ENCODE measurements at places on chromosomes 2 and 18.

DNA sequence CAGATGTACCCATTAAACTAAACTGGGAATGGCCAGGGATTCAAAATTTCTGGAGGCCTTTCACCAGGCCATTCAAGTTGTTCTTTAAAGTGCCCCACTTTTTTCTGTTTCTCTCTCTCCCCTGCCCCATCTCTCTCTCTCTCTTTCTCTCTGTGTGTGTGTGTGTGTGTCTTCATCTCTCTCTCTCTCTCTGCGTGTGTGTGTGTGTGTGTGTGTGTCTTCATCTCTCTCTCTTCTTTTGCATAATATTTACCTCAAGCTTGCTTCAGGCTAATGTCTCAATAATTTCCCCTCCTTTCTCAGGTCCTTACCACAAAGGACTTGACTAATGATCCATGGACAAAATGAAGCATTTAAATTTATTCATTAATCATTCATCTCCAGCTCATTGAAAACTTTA, 164.2 kb upstream of the KLHL14 start:
- no peak for DNase-seq

DNA sequence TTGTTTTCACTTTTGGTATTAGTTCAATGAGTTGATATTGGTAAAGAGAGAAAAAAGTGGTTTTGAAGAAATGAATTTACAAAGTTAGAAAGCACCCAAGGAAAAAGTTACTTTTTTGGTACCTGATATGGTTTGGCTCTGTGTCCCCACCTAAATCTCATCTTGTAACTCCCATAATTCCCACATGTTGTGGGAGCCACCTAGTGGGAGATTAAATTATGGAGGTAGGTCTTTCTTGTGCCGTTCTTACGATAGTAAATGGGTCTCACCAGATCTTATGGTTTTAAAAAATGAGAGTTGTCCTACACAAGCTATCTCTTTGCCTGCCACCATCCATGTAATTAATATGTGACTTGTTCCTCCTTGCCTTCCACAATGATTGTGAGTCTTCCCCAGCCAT, 965.6 kb upstream of the NRXN1 start:
- no peak for DNase-seq

DNA sequence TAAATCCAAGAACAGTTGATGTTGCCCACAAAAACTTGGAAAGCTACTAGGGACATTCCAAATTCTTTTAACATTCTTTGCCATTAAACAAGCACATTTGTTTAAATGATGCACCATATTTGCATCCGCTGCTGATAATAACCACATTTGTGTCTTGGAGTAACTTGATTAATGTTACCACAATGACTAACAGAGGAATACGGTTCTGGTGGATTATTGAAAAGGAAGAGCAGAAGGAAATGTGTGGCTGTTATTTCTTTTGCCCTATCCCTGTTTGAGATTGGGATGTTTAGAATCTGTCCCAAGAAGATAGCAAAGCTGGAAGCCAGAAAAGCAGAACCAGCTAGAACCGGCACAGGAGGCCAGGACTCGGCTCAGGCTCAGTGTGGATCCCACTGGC, 39.2 kb upstream of the RASGRP3 start:
- DNase-seq: no peak

DNA sequence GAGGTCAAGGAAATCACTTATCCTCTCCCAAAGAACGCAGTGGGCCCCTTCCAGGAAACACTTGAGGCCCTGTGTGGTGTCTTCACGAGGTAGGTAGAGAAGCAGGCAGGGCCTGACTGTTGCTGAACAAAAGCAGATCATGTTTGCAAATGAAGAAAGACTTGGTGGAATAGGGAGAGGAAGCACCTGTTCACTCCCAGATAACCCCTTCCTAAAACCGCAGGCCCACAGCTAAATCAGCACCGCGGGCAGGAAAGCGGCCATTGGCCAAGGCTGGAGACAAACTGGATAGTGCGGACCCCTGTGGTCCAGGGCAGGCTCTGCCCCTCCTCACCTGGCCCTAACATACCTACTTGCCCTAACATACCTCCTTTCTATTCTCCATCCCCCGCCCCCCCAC, 64.9 kb upstream of the KLHL29 start:
- no peak for DNase-seq

DNA sequence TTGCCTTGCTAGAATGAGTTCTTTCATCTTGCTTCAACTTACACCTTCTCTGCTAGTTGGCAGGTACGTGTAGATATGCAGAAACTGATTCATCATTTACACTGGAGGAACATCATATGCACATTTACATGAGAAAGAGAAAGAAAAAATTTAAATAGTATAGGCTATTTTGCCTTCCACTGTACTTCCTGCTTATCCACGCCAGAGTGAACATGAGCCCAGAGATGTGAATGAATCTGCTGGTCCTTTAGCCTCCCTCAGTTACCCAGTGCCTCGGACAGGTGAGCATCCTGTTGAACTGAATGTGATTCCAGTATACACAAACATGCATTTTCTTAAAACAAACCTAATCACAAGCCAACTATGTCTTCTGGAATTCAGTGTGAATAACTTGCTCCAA, 83.6 kb downstream of the SESTD1 start:
- no peak for DNase-seq

DNA sequence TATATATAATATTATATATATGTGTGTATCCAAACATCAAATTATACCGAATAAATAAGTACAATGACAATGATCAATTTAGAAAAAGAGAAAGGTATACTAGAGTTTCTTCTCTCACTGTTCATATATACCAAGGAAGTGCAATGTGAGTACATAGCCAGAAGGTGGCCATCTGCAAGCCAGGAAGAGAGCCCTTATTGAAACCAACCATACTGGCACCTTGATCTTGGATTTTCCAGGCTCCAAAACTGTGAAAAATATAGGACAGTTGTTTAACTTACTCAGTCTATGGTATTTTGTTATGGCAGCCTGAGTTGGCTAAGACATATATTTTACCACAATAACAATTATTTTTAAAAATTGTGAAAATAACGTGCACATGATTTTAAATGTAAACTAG, 1490.2 kb upstream of the SLC39A10 start:
- DNase-seq: no peak

DNA sequence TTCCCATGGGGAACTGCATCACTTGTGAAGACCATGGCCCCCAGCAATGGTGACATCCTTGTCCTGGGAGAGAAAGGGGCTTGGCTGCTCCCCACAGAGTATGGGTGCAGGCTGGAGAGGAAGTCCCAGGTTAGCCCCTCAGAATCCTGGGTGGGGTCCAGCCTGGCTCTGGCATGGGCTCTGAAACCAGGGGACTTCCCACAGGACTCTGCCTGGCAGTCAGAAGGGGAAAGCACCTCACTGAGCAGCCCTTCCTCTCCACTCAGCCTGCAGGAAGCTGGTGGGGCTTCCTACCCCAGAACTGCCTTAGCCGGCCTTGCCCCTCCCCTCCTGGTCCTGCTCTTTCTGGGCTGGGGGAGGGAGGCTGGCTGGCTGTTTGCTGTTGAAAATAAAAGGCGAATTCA, 3.7 kb downstream of the NEURL3 start:
- no peak for DNase-seq

- no peak for DNase-seq
Measured at GRCh38 chr2:224360801-224361251, 41.1 kb downstream of the FAM124B start.

DNA sequence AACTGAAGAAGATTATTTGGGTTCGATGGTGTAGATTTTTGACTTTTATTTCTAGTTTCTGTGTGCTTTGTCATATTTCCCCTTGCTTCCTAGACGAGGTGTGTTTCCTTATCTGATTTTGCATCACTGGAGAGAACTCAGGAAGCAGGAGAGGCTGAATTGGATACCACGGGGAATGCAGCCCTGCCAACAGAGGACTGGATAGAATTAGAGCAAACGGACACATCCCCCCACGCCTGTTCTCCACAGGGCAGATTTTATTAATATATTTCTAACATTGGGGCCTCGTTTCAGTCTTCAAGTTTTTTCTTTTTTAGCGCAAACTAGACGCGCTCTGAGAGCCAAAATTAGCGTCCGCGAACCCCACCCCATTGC, 678 bp upstream of the VAPA start:
- no peak for DNase-seq

DNA sequence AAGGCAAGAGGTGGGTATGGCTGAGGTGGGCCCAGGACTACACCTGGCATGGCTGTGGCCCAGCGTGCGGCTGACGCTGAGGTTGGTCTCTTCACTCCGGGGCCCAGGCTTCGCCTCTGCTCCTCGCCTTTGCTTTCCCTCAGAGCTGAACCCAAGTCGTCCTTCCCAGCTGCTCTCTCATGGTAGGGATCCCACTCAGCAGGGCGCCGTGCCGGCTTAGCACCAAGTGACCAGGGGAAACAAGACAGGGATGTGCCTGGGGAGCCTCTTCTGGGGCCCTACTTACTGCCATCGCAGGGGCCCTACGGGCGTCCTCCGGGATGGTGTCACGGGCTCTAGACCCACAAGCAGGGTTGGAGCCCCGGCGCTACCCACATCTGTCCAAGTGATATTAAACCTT, 138.1 kb upstream of the ALKAL2 start:
- no peak for DNase-seq

DNA sequence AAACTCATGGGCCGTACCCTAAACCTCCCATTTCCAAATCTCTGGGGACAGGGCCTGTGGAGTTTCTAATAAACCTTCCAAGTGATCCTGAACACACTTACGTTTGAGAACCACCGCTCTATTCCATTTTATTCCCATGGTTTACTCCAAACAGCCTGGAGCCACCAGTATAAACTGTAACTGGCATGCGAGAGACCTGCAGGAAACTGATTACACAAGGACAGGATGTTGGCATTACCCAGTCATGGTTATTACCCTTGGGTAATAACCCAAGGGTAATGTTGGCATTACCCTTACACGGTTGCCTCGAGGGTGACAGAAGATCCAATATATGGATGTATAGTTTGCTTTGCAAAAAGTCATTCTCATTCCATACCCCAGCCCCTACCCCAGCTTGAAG, 37.0 kb upstream of the YPEL5 start:
- DNase-seq: no peak

GRCh38 chr2:109378682-109379081, 235.1 kb downstream of the SEPTIN10 start:
- DNase-seq: no peak

DNA sequence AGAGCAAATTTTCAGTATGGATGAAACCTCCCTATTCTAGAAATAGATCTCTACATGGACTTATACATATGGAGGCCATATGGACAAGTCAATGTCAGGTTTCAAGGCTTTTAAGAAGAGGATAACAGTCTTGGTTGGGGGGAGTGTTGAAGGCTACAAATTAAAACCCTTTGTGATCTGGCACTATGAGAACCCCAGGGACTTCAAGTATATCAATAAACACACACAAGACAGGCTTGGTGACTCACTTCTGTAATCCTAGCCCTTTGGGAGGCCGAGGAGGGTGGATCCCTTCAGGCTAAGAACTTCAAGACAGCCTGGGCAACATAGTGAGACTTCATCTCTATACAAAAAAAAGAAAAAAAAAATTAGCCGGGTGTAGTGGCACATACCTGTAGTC, 127.2 kb upstream of the SP5 start:
- DNase-seq: no peak

DNA sequence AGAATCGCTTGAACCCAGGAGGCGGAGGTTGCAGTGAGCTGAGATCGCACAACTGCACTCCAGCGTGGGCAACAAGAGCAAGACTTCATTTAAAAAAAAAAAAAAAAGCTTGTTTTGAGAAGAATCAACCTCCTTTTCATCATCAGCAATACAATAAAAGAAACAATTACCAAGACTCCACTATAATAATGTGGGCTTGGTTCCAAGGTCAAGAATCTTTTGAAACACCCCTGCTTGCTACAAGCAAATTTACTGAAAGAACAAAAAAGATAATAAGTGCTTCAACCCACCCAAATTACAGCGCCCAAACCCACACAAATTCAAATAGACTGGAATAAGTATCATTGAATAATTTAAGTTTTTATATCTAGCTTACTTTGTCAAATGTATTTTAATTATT, 33.6 kb upstream of the MAPRE3 start:
- no peak for DNase-seq

- DNase-seq: no peak
Measured at GRCh38 chr2:237894396-237894979, 35.1 kb downstream of the RAMP1 start.

- no peak for DNase-seq
Measured at GRCh38 chr2:198376677-198377076, 572.3 kb downstream of the PLCL1 start.

- no peak for DNase-seq
Measured at GRCh38 chr2:216934623-216935022, 74.8 kb upstream of the TNP1 start.

DNA sequence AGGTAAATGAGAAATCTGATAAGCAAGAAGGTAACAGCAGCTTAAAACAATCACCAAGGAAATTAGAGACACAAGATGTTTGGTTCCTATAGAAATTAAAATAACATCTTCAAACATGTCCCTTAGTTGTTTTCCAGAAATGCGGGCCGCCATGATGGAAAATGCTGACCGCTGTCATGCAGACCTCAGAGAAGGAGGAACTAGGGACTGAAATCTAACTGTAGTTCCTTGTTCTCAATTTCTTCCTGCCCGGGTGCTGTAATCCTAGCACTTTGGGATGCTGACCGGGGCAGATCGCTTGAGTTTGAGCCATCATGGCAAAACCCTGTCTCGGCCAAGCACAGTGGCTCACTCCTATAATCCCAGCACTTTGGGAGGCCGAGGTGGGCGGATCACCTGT, 51.1 kb downstream of the TEX51 start:
- no peak for DNase-seq

DNA sequence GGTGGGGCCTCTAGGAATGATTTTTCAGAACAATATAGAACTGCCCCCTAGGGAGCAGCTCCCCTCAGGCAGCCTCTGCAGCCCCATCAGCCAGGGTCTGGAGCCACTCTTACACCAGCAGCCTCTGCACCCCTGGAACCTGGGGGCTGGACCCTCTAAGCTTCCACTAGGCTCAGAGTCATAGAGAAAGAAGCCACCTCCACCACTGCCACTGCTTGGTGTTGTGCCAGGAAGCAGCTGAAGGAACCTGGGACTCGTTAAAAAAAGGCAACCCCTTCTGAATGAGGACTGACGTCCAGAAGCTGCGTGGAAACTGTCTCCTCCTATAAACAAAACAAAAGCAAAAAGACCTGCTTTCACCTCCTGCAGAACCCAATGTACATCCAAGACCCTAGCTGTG, 98.1 kb upstream of the HS6ST1 start:
- no peak for DNase-seq

GRCh38 chr18:54515149-54515548, 75.9 kb upstream of the DYNAP start:
- no peak for DNase-seq

GRCh38 chr18:33839452-33840211, 261.6 kb downstream of the ASXL3 start:
- DNase-seq: no peak
